Neural cell (in vitro differentiated cells): ENCODE measurements at places on chromosomes 7 and 10. TPM values are rescaled to one million over a fixed set of nuclear protein-coding genes. Genes with fewer than 3 reads are reported as not detected.

The UBTD1 gene
- polyA plus RNA-seq, result 2.8 and 3.3 TPM in 2 replicates

The HYAL4 gene
- polyA plus RNA-seq, result 0.64 TPM in 1 of 2 replicates, not detected in the other

The BLOC1S2 gene
- polyA plus RNA-seq, result 262 and 299 TPM in 2 replicates

The OR6B1 gene
- polyA plus RNA-seq, result not detected in 2 replicates

The RELN gene
- 169 and 178 TPM in 2 replicates for polyA plus RNA-seq

The ANKRD30A gene
- not detected in 2 replicates for polyA plus RNA-seq

The GPR22 gene
- 44.3 and 64.1 TPM in 2 replicates for polyA plus RNA-seq

The FAM25G gene
- polyA plus RNA-seq, result not detected in 2 replicates

The PAX2 gene
- not detected in 2 replicates for polyA plus RNA-seq

The PDE6C gene
- not detected in 2 replicates for polyA plus RNA-seq

The MGAM2 gene
- polyA plus RNA-seq, result 0.66 and 0.76 TPM in 2 replicates

The PIP gene
- polyA plus RNA-seq, result not detected in 2 replicates

The STK32C gene
- 23.2 and 36.2 TPM in 2 replicates for polyA plus RNA-seq
